ENCODE measurements at places on chromosomes 16 and 17. TPM values are rescaled to one million over a fixed set of nuclear protein-coding genes. Genes with fewer than 3 reads are reported as not detected.

Gene LGALS9C
- total RNA-seq = 0.25 TPM

- peaks cover 4% of the 10 kb centered on the region for H3K36me3 ChIP-seq
- peaks cover 14% of the 10 kb centered on the region for H3K4me1 ChIP-seq
- no peak overlapping the region for H3K27ac ChIP-seq
- no peaks in the 10 kb centered on the region for H3K27me3 ChIP-seq
- no peak for DNase-seq
Measured at GRCh38 chr16:70653406-70653805, 7.0 kb downstream of the IL34 start.

DNA sequence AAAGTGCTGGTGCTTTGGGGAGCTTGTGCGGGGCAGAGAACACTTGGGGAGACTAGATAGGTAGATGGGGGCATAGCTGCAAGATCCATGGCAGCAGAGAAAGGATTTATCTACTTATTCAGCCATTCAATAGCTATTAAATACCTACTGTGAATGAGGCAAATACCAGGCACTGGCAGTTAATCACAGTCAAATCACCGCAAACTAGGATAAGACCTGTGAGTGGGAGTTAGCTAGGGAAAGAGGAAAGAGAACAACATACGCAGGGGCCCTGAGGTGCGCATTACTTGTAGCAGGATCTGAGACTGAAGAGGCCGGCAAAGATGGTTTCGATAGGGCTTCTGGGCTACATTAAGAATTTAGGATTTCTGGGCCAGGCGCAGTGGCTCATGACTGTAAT lies 3.8 kb upstream of the ALKBH5 start:
- peaks cover 22% of the 10 kb centered on the region for H3K4me1 ChIP-seq
- H3K27me3 ChIP-seq = no peaks in the 10 kb centered on the region
- H3K27ac ChIP-seq = no peak overlapping the region
- H3K36me3 ChIP-seq = no peaks in the 10 kb centered on the region
- no peak for DNase-seq

DNA sequence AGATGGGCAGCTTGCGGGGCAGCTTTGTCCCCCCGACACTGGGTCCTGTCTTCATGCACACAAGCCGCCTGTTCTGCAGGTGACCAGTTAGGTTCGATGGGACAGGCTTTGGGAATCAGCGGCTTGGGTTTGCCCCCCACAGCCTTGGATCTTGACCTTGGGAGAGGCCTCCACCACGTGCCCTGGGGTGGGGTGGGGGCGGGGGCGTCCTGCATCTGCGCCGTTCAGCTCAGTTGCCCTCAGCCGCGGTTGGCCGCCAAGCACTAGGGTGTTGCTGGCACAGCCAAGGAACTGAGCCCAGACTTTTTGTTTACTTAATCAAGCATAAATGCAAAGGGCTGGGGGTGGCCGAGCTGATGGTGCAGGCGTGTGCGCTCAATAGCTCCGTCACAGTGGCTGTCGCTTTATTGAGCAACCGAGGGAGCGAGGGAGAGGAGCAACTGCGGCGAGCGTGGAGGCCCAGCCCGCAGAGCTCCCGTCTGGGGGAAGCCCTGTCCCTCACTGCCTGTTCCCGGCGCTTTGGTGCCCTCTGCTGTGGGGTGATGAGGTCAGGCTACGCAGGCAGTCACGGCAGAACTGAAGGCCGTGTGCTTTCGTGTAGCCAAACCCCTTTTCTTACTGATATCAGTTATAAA lies 33.9 kb downstream of the JPH3 start:
- peaks cover 25% of the 10 kb centered on the region for H3K27me3 ChIP-seq

DNA sequence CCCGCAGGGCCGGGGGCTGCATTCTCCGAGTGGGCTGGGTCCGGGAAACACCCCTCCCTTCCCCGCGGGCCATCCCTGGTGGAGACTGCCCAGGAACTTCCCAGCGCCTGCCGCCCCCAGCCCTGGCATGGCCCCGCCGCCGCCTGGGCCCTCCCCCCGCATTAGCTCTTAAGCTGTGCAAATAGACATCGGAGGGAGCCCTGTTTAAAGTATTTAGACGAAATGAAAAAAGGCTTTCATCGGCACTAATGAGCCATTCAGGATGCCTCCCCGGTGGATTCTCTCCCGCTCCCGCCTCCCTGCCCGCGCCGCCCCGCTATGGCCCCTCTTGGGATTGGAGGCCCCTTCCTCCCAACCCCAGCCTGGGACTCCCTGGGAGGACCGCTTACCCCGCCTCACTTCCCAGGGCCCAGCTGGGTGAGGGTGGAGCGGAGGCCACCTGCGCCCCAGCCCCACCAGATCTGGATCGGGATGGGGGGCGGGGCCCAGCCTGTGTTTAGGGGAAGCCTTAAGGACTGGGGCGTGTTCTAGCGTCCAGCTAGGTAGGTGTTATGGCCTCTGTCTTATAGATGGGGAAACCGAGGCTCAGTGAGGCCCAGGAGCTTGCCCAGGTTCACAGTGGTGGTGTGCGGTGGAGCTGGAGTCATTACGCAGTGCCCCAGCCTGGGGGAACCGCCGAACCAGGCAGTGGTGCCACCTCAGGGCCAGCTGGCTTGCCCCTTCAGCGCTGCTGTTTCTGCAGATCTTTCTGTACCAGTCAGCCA lies 19.7 kb downstream of the SEZ6 start:
- no peak overlapping the region for H3K4me3 ChIP-seq
- no peak for DNase-seq
- peaks cover 15% of the 10 kb centered on the region for H3K27me3 ChIP-seq
- H3K27ac ChIP-seq = no peak overlapping the region
- H3K4me1 ChIP-seq = peaks cover 5% of the 10 kb centered on the region

DNA sequence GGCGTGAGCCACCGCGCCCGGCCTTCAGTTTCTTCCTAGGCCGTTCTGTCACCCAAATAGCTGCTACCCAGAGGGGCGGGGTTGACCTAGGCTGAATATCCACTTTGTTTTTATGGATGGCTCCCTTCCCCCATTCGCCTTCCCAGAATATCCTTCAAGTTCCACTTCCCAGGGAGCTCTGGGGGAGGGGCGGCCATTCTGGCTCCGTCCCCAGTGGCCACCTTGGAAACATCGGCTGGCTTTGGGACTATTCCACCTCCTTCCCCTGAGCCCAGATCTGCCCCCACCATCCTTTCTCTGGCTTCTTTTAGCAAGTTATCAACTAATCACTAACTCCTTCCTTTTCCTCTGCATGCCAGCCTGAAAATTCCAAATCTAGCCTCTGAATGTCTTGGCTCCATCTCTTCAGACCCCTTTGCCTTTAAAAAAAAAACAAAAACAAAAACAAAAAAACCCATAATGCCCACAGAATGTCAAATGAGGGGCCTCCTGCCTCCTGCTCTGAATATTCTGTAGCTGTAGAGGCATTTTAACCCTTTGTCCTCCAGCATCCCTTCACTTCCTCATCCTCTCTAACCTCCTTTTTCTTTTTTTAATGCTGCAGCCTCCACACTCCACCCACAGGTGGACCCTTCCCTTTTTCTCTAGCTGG lies 6.4 kb downstream of the ATP1B2 start:
- no peak overlapping the region for H3K4me3 ChIP-seq
- no peaks in the 10 kb centered on the region for H3K36me3 ChIP-seq
- peaks cover 14% of the 10 kb centered on the region for H3K27me3 ChIP-seq
- no peaks in the 10 kb centered on the region for H3K4me1 ChIP-seq

DNA sequence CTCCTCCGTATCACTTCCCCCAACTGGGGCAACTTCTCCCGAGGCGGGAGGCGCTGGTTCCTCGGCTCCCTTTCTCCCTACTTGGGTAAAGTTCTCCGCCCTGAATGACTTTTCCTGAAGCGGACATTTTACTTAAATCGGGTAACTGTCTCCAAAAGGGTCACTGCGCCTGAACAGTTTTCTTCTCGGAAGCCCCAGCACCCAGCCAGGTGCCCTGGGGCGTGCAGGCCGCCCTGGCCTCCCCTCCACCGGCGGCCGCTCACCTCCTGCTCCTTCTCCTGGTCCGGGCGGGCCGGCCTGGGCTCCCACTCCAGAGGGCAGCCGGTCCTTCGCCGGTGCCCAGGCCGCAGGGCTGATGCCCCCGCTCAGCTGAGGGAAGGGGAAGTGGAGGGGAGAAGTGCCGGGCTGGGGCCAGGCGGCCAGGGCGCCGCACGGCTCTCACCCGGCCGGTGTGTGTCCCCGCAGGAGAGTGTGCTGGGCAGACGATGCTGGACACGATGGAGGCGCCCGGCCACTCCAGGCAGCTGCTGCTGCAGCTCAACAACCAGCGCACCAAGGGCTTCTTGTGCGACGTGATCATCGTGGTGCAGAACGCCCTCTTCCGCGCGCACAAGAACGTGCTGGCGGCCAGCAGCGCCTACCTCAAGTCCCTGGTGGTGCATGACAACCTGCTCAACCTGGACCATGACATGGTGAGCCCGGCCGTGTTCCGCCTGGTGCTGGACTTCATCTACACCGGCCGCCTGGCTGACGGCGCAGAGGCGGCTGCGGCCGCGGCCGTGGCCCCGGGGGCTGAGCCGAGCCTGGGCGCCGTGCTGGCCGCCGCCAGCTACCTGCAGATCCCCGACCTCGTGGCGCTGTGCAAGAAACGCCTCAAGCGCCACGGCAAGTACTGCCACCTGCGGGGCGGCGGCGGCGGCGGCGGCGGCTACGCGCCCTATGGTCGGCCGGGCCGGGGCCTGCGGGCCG lies 1.6 kb downstream of the HIC1 start:
- peak overlapping the region; percentile 85 for H3K27ac ChIP-seq
- H3K4me3 ChIP-seq = peak overlapping the region; percentile 65
- peaks cover 10% of the 10 kb centered on the region for H3K36me3 ChIP-seq
- DNase-seq = no peak

GRCh38 chr16:1374418-1375297 lies 22.9 kb downstream of the GNPTG start:
- no peak overlapping the region for H3K27ac ChIP-seq
- no peak for DNase-seq
- H3K4me3 ChIP-seq = no peak overlapping the region
- peaks cover 25% of the 10 kb centered on the region for H3K4me1 ChIP-seq

DNA sequence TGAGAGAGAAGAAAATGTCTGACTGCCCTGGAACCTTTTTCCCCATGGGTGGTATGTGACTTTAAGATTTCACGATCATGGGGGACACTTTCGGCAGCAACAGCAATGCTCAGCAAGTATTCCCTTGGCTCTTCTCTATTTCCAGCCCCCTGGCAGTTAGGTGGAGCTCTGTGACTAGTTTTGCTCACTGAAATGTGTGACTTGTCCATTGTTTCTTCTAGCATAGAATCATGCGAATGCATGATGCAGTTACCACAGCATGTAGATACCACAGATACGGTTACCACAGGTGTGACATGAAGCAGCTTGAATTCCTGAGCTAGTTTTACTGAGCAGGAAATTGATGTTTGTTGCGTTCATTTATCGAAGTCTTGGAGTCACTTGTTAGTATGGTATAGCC lies 1034.5 kb upstream of the EEF2KMT start:
- H3K4me1 ChIP-seq = no peaks in the 10 kb centered on the region
- no peaks in the 10 kb centered on the region for H3K27me3 ChIP-seq
- H3K27ac ChIP-seq = no peak overlapping the region

- H3K36me3 ChIP-seq = peaks cover 94% of the 10 kb centered on the region
- no peaks in the 10 kb centered on the region for H3K4me1 ChIP-seq
- H3K27me3 ChIP-seq = no peaks in the 10 kb centered on the region
- H3K4me3 ChIP-seq = no peak overlapping the region
Measured at GRCh38 chr16:47694543-47694942, 233.4 kb downstream of the PHKB start.

- no peak for DNase-seq
- H3K36me3 ChIP-seq = no peaks in the 10 kb centered on the region
- no peak overlapping the region for H3K27ac ChIP-seq
- H3K4me1 ChIP-seq = no peaks in the 10 kb centered on the region
- H3K4me3 ChIP-seq = no peak overlapping the region
- H3K27me3 ChIP-seq = no peaks in the 10 kb centered on the region
Measured at GRCh38 chr16:14024283-14024682, 46.8 kb upstream of the MRTFB start.

GRCh38 chr17:57938061-57938502 lies 17.1 kb downstream of the CUEDC1 start:
- no peak overlapping the region for H3K27ac ChIP-seq
- no peak for DNase-seq
- H3K27me3 ChIP-seq = no peaks in the 10 kb centered on the region
- H3K4me1 ChIP-seq = peaks cover 70% of the 10 kb centered on the region

Gene SRRM2
- 484 TPM for total RNA-seq

- no peak for DNase-seq
- no peak overlapping the region for H3K27ac ChIP-seq
- no peaks in the 10 kb centered on the region for H3K27me3 ChIP-seq
- H3K4me3 ChIP-seq = no peak overlapping the region
- H3K36me3 ChIP-seq = peaks cover 24% of the 10 kb centered on the region
Measured at GRCh38 chr17:37147301-37147812, 198.6 kb downstream of the AATF start.

Gene KCNJ18
- total RNA-seq = 23.4 TPM

Gene GNG13
- not detected for total RNA-seq

DNA sequence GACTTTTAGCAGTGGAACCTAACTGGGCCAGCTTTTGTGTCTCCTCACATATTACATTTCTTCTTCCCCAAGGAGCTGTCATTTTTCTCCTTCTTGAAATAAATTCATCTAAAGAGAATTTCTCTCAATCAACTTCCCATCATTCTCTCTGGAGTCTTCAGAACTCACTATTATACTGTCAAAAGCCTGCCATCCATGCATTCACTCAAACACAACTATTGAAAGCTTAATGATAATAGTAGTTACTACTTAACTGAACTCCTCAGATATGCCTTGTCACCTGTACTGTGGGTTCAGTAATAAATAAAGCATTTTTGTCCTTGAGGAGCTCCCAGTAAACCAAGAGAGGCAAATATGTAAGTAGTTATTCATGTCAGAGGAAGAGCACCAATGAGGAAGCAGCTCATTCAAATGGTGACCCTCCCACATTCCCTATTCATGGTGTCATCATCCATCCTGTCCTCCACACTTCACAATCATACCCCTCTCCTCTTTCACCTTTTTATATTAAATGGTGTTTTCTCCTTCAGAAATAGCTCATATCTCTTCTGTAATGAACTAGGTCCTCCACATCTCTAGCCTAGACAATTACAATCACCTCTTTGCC lies 162.6 kb downstream of the CA10 start:
- H3K27ac ChIP-seq = no peak overlapping the region
- no peak for DNase-seq
- H3K36me3 ChIP-seq = no peaks in the 10 kb centered on the region
- H3K27me3 ChIP-seq = no peaks in the 10 kb centered on the region
- H3K4me3 ChIP-seq = no peak overlapping the region

DNA sequence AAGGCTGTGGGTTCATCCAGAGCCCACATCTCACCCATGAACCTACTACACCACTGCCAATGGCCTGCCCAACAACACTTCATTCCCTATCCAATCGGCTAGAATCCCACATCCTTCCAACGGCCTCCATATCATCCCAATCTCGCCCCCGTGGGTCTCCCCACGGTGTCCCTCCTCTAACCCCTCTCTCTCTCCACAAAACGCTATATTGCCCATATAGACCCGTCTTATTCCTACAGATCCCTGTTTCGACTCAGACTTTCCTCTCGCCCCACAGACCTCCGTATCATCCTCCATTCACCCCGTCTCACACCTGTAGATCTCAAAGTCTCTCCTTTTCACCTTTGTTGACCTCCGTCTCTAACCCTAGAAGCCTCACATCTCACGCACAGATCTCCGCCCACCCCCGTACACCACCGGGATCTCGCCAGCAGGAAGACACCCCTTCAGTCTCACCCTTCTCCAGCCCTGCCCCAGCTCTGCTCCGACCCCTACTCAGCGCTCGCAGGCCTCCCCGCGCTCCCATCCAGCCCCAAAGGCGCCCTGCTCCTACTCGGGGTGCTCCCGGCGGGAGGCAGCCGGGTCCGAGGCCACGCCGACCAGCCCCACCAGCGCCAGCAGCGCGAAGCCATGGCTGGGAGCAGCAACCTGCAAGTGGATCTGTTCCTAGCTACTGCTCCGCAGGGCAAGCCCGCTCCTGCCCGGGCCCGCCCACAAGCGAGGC lies at the start of gene FDXR:
Gene FDXR, minus strand, starts transcription at position 682 of the 724 bp plus-strand sequence. Its CDS starts 50 bp downstream, at position 632.
- DNase-seq = no peak
- H3K4me1 ChIP-seq = peaks cover 22% of the 10 kb centered on the region
- H3K4me3 ChIP-seq = peak within 1 kb of the TSS; percentile 61

GRCh38 chr16:12565423-12565822 lies 238.3 kb downstream of the CPPED1 start:
- H3K4me3 ChIP-seq = no peak overlapping the region
- DNase-seq = no peak

All from suprapubic skin (tissue), 4 donors.